ENCODE measurements at places on chromosomes 1 and 21.

GRCh38 chr1:151537112-151537511, 3.0 kb upstream of the TUFT1 start:
- DNase-seq: no peak

GRCh38 chr1:236348071-236348470, 46.0 kb upstream of the EDARADD start:
- DNase-seq: no peak

GRCh38 chr21:16522548-16522947, 792.8 kb downstream of the USP25 start:
- DNase-seq: no peak

GRCh38 chr1:83101406-83101805, 897.5 kb downstream of the TTLL7 start:
- no peak for DNase-seq

DNA sequence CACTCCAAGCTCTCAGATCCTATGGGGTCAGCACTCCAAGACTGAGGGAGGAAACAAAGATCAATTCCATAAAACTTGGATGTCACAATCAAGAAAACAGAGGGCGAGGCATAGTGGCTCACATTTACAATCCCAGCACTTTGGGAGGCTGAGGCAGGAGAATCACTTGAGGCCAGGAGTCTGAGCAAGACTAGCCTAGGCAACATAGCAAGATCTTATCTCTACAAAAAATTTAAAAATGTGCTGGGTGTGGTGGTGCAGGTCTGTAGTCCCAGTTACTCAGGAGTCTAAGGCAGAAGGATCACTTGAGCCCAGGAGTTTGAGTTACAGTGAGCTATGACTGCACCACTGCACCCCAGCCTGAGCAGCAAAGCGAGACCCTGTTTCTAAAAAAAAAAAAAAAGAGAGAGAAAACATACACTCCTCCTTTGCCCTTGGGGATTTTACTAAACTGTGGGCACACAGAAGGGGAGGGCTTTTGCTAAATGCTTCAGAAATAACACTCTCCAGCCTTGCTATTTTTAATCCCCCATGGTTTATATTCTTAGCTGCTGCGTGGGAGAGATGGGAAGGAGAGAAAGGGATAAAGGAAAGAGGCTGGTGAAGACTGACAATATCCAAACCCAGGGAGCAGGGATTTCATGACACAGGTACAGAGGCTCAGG, 18.1 kb downstream of the ARHGEF2 start:
- no peak for DNase-seq

DNA sequence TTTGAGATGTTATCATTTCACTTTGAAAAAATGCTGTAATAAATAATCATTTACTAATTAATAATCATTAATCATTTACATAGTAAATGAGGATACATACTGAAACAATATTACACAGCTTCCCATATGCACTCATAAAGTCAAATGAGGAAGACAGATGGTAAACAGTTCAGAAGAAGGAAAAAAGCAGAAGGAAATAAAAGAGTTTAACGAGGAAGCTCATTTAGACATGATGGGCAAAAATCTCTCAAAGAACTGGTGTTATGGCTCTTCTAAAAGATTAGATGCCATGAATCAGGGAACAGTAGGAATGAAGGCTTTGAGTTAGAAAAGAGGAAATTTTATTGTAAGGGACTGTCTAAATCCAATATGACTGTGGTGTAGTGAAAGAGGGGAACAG, 347.6 kb downstream of the PTPRC start:
- DNase-seq: peak; percentile 68

GRCh38 chr1:88897070-88897730, 5.8 kb upstream of the GTF2B start:
- DNase-seq: no peak

GRCh38 chr1:9539829-9540550, 725 bp downstream of the SLC25A33 start:
- peak; percentile 82 for DNase-seq

GRCh38 chr1:86345042-86345441, 51.1 kb downstream of the ODF2L start:
- DNase-seq: no peak

DNA sequence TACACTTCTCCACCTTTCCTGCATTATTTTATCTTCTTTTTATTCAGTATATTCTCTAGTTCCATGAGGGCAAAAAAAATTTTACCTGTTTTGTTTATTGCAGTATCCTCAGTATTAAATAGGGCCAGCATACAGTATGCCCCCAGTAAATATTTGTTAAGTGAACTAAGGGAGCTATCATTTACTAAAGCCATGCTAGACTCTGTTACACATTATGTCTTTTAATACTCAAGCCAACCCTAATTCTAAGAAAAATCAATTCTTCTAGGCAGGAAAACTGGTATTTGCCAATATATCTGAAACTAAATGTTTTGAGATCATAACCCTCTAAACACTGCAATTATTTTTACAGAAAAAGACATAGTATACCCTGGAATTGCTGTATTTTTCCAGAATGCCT, 18.3 kb downstream of the TMEM50A start:
- DNase-seq: no peak

DNA sequence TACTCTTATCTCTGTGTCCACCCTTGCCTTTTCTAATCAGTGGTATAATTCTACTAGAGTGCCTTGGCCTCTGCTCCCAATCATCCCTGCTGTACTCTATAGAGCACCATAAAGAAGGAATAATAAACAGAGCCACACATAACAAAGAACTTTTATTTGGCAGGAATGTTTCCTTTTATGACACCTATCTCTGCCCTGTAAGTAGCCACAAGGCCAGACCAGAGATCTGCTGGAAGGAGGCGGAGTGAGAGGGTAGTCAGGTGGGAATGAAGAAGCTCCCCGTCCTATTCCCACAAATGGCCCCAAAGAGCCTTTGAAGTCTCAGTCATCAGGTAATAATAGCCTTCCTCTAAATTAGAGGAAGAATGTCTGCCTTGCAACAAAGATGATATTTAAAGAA, 32.7 kb downstream of the WLS start:
- DNase-seq: no peak

GRCh38 chr1:246221485-246222255, 285.4 kb downstream of the SMYD3 start:
- no peak for DNase-seq

- peak; percentile 75 for DNase-seq
Measured at GRCh38 chr1:175124861-175125260, 57.2 kb downstream of the TNN start.

DNA sequence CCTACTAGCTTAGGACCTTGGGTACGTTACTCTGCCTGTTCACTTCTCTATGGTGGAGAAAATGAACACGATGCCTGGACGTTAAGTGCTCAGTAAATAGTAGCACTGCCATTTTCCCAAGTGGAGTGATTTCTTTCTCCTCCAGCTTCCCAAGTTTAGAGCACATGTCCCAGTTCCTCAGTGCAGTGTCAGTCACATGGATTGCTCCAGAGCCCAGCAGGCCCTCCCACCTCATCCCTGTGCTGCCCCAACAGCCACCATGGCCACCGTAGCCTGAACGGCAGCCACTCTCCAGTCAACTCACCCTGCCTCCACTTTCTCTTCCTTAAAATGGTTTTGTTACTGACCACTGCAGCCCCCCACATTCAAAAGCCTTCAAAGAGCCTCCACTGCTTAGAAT, 8.5 kb downstream of the STMN1 start:
- DNase-seq: no peak

- peak; percentile 63 for DNase-seq
Measured at GRCh38 chr1:155648207-155649147, 38.5 kb downstream of the MSTO1 start.

DNA sequence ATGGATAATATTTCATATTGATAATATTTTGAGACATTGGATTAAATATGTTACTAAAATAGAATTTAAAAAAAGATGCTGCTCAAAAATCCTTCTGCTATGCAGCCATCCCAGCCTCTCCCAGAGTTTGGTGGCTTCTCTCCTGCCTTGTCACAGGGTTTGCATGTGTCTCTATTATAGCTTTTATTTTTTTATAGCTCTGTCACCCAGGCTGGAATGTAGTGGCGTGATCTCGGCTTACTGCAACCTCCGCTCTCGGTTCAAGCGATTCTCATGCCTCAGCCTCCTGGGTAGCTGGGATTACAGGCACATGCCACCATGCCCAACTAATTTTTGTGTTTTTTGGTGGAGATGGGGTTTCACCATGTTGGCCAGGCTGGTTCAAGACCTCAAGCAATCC, 50.7 kb upstream of the ID3 start:
- no peak for DNase-seq

DNA sequence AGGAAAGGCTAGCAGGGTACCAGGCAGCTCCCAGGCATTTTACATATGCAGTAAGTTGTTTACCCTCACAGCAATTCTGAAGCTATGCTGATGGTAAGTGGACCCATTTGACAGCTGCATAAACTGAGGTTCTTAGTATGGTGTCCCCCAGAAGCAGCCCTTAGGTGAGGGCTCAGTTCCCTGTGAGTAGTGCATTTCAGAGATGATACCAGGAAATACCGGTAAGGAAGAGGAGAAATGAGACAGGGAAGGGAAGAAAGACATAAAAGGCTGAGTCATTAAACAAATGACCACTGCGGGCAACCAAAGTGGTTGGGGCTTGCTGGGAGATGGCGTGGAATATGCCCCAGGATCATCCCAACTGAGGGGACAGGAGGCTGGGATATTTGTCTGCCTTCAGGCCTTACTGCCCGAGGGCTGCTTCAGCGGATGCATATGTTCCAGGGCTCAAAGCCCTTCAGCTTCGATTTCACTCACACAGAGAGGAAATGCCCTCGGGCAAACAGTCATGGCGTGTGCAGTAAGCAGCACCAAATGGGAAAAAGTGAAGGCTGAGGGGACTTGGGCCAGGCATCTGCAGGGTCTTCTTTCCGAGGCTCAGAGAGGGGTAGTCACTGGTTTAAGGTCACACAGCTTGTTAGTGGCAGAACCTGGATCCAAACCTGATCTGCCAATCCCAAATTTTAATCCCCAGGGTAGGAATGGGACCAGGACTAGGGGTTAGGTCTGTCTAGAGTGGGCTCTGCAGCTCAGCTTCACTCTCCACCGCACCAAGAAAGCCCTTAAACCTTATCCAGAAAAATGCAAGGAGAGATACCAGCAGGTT, 133.7 kb upstream of the RUNX3 start:
- no peak for DNase-seq

DNA sequence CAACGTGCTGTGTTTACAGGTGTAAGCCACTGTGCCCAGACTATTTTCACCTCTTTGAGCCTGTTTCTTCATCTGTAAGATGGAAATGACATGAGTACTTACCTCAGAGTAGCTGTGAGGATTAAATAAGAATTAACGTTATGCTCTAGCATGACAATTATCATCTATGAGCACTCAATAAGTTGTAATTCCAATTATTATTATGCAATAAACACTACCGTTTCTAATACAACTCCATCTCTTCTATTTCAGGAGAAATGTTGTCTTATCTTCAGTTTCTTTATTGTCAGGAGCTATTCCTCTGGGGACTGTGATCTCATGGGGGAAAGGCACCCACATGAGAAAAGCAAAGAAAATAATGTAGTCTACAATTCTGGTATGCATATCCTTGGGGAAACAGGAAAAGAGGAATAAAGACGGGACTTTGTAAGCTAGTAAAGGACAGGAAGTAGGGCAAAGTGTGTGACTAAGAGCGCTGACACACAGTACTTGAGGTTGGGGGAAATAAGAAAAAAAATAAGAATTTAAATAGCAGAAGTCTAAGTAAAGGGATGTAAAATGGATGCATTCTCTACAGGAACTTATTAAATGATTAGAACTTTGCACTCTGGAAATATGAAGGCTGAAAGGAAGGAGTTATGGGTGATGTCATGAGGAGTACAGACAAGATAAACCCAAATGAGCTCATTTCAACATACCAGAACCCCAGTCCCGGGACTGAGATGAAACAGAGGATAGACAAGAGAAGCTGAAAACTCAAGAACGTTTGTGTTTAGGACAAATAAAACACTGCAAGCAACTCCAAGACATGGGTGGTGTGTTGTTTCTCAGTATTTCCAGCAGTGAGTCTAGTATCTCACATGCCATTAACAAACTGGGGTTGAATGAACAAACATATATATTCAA, 9.8 kb downstream of the PHC2 start:
- DNase-seq: peak; percentile 58

- no peak for DNase-seq
Measured at GRCh38 chr1:6222636-6223035, 13.1 kb downstream of the ICMT start.

DNA sequence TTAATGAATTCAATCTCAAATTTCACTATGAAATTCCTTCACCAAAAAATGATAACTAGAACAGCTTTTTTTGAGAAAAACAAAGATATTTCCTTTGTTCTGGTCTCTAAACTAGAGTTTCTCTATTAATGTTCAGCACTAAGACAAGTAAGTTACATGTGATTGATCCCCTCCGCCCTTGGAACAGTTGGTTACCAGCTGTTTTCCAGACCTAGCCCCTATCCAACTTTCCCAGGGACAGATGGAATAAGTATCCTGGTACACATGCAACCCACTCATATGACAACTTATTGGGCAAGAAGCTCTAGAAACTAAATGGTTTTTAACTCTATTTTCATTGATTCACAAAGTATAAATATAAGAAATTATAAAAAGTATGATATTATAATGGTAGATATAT, 140.4 kb downstream of the COP1 start:
- no peak for DNase-seq

DNA sequence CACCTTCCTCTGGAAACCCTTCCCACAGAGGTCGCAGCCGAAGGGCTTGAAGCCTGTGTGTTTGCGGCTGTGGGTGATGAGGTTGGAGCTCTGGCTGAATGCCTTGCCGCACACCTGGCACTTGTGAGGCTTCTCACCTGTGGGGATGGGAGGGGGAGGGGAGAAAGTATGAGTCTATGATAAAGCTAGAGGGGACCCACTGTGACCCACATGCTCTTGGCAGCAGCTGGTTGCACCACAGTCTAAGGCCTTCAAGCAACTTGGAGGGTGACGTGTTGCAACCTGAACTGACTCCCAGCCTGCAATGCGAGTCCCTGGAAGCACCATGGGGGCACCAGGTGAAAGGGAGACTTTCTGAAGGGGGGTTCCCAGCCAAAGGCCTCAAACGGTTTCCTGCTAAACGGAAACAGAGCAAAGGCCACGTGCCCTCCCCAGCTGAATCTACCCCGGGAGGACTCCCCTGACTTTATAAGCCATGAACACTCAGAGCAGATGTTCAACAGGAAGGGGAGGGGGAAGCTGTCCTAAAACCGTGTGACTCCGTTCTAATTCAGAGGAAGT, 10.6 kb downstream of the GFI1 start:
- peak; percentile 93 for DNase-seq

- no peak for DNase-seq
Measured at GRCh38 chr21:35350965-35351364, 301.9 kb upstream of the RUNX1 start.

DNA sequence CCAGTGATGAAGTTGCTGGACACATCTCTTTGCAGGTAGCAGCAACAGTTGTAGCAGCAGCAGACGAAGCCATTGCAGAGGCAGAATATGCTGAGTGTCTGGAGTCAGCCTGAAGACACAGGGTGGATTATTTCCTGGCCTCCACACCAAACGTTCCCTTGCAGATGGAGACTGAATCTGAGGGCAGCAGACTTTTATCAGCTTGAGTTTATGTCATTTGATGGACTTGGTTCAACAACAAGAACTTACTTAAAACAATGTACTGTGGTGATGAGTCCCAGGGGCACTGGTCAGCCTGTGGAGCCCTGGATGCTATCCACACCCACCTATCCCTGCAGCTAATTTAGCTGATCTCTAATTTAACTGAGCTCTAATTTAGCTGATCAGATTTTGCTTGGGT, 17.1 kb upstream of the MPZL1 start:
- DNase-seq: no peak
